Fibroblast of the aortic adventitia (primary cell): ENCODE measurements at places on chromosomes 3 and 15.

- DNase-seq = no peak
Observed at GRCh38 chr15:54789376-54789775, 407.4 kb downstream of the RSL24D1 start.

- no peak for DNase-seq
Observed at GRCh38 chr3:115551016-115551415, 72.3 kb upstream of the GAP43 start.

- no peak for DNase-seq
Observed at GRCh38 chr3:72163809-72164634, 379.1 kb upstream of the PROK2 start.

- no peak for DNase-seq
Observed at GRCh38 chr15:52783191-52783829, 6.8 kb downstream of the ONECUT1 start.

DNA sequence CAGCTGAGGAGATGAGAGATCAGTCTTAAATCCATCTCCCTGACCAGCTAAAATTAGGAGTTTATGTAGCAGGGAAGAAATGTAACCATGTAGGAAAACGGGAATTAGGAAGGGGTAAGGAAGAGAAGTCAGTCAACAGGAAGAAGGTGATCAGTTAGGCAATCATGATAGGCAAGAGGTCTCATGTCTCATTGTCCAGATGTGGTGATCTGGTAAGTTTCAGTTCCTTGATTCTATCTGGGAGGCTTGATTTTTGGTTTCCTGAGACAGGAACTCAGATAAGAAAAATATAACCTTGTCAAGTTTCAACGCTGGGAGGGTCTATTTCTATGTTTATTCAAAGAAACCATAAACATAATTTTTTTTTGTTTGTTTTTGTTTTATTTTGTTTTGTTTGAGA is 40.3 kb upstream of the TBC1D5 start:
- DNase-seq = no peak

DNA sequence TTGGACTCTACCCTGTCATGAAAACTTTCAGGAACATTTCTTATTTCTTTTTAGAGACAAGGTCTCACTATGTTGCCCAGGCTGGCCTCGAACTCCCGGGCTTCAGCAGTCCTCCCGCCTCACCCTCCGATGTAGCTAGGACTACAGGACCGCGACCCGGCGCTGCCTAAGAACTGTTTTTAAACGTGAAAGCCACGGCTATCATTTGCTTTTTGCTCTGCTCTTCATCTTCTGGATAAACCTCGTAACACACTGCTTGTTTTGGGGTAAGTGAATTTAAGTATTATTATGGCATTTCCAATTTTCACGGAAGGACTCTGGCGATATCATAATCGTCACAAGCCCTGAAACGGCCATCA is 14.3 kb upstream of the CCNL1 start:
- no peak for DNase-seq

GRCh38 chr15:50064673-50065072 is 54.4 kb downstream of the ATP8B4 start:
- no peak for DNase-seq

- no peak for DNase-seq
Observed at GRCh38 chr3:123447749-123448517, 957 bp downstream of the ADCY5 start.

DNA sequence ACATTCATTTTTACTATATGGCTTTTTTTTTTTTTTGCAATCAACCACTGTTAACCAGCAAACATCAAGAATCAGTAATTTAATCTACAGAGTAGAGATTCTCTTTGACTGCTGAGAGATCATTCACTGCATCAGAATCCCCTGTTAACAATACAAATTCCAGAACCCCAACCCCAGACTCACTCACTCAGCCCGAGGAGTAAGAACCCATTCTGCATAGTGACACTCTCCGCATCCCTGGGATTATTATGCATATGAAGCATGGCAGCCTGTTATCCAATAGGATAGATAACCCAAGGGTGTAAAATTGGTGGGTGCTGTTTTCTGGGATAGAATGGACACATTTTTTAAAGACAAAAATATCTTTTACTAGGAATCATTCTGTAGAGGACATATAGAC is 76.3 kb upstream of the CCDC39 start:
- no peak for DNase-seq
